ENCODE measurements at places on chromosomes 5 and 9.

GRCh38 chr5:36621985-36622384 lies 15.6 kb downstream of the SLC1A3 start:
- DNase-seq, result no peak

- DNase-seq, result no peak
These were observed 237.2 kb downstream of the FBXL7 start for GRCh38 chr5:15737036-15737821.

GRCh38 chr5:151903243-151903653 lies 21.4 kb downstream of the GLRA1 start:
- DNase-seq, result no peak

DNA sequence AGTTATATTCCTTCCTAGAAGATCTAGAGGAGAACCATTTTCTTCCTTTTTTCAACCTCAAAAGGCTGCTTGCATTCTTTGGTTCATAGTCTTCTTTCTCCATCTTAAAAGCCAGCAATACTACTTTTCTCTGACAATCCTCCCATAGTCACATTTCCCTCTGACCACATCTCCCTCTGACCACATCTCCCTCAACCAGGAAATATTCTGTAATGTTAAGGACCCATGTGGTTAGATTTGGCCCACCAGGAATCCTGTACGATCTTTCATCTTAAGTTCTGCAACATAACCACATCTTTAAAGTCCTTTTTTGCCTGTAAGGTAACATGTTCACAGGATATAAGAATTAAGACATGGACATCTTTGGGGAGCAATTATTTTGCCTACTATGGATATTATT lies 179.4 kb upstream of the SPEF2 start:
- no peak for DNase-seq

DNA sequence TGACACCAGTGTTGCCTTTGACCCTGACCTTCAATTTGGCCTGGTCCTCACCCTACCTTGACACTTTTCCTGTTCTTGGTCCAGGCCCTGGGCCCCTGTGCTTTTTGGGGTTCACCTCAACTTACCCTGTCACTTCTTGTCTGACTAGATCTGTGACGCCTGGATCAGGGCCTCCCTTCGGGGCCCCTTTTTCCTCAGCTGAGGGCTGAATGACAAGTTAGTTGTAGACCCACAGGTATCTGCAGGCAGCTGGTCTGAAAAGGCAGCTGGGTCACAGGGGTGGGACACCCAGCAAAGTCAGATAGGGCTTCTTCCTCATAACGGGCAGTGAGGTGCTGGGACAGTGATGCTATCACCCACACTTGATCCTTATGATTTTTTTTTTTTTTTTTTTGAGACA lies 10.0 kb upstream of the MYORG start:
- DNase-seq, result no peak

DNA sequence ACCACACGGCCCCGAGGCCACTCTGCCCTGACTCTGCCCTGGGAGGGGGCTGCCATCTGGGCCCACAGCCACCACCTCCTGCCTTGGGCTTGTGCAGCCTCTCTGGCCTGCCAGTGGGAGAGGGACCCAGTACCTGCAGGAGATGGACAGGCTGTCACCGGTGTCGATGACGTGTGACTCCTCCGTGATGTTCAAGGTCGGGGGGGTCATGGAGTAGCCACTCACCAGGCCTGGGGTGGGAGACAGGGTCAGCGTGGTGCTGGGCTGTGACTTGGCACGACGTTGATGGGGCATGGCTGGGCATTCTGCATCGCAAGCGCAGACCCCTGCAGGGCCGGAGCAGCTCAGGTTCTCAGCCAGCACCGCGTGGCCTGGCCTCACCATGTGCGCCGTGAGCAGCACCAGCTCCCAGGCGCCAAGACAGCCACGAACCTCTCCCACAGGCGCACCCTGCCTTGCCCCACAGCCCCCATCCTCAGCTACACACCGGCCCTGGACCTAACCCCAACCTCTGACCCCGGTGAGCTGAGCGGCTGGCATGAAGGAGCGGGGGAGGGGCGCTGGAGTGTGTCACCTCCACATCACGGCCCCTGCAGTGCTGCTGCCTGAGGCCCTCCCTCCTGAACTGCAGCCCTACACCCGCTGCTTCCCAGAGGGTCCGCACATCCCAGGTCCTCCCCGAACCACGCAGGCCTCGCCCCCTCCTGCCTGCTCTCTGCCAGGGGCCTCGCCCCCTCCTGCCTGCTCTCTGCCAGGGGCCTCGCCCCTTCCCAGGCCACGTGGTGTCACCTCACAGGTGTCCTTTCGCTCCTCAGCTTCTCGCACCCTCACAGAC lies 17.6 kb downstream of the FLT4 start:
- no peak for DNase-seq

DNA sequence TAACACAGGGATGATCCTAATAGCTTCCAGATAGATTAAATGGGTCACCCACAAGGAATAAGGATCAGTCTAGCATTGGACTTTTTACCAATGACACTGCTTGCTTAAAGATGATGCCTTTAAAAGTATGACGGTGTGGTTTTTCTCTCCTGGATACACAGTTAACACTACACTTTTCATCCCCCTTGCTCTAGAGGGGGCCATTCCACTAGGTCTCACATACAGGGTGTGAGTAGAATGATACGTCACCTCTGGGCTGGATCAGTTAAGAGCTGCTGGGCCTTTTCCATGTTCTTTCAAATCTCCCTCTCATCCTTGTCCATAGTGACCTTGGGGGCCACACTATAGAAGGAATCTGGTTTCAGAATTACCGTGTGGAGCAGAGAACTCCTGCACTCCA lies 140.6 kb downstream of the FSTL4 start:
- DNase-seq, result no peak

- DNase-seq, result peak; percentile 54
These were observed 42.9 kb downstream of the OLFM1 start for GRCh38 chr9:135130207-135130976.

All from activated CD4-positive, alpha-beta T cell treated with anti-CD3 and anti-CD28 coated beads for 48 hours (primary cell).